ENCODE measurements at places on chromosomes 16 and 17.

DNA sequence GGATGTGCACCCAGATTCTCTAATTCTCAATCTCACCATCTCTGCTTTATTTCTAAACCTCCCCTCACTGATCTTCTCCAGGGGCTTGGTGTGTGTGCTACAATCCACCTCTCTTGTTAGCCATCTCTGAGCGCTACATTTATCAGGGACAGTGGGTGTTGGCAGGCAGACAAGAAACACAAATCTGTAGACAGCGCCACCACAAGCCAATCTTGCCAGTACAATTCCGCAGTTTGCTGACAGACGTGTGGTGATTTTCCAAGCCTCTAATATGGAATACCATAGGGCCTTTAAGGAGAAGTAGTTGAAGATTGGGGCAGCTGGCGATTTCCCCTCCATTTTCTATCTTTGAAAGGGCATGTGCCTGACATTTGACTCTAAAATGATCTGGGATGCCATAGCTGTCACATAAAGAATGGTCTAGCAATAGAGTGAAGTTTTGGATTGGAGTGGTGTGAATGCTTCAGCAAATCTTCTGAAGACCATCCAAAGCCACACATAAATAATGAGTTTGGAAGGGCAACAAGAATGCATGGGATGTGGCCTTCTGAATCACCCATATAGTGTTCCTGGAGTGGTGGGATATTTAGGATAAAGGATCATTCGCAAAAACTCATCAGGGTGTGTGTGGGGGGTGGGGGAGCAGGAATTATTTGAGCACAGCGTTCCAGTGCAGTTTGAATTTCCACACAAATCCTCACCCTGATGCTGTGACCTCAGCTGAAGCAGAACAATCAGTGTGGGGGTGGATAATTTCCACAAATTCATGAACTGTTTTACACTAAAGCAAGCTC lies 12.0 kb upstream of the ANKFN1 start:
- no peak for DNase-seq

- no peak for DNase-seq
Measured at GRCh38 chr17:69047368-69048263, 13.1 kb downstream of the ABCA9 start.

DNA sequence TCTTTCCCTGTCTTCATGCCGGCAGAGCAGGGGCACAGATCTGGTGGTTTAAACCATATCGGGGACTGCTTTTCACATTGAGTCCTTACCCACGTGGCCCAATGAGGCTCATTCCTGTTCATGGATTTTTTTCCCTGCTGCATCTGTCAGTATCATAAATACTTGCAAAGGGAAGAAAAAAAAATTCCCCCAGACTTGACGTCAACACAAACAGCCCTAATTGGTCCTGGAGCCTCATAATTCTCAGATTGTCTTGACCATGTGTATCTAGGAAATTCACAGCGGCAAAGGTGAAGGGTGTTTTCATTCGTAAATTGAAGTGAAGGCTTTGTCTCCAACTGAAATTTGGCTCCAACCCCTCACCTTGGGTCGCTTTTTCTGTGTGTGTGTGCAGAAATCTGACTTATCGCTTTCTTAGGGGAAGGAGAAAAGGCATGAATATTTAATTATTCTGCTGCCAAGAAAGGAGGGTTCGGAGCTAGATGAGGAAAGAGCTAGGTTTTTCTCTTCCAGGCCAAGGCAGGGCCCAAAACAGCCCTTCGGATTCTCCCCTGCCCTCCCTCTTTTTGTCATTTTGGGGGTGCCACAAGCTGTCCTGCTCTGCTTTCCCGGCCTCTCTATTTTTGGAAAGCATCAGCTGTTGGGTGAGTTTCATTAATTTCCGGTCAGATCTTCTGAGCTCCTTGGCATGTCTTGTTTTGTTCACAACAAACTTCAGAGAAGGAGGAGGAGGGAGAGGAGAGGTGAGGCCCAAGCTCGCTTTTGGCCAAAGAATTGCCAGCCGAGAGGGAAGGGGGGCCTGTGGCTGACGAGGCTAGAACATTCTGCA lies 17.8 kb upstream of the CIBAR2 start:
- DNase-seq = no peak

GRCh38 chr16:13376174-13376573 lies 474.8 kb downstream of the SHISA9 start:
- DNase-seq = no peak

GRCh38 chr17:50570528-50570927 lies 10.0 kb downstream of the CACNA1G start:
- no peak for DNase-seq
